ENCODE measurements at places on chromosomes 2 and 18.

GRCh38 chr2:26462511-26463243, 15.2 kb downstream of the OTOF start:
- H3K27me3 ChIP-seq: no peaks in the 10 kb centered on the region
- no peak overlapping the region for H3K27ac ChIP-seq

DNA sequence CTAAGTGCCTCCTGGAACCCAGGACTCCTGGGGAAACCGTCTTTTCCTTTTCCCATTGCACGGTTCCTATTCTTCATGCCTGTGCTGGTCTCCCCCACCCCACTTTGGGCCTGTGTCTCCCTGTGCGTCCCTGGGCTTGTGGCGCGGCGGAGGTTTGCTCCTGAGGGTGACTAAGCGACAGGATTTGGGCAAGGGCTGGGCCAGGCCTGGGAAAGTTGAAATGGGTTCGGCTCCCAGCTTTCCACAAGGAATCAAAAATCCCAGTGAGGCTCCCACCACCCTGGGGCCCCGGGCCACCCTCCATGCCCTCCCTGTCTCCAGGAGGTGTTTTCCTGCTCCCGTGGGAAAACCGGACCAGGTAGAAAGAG, 197.6 kb downstream of the NDUFA10 start:
- H3K4me3 ChIP-seq: no peak overlapping the region
- H3K27me3 ChIP-seq: peaks cover 8% of the 10 kb centered on the region
- no peak overlapping the region for H3K27ac ChIP-seq
- no peaks in the 10 kb centered on the region for H3K36me3 ChIP-seq
- H3K4me1 ChIP-seq: no peaks in the 10 kb centered on the region

GRCh38 chr2:181552808-181553207, 95.6 kb downstream of the ITGA4 start:
- H3K27me3 ChIP-seq: no peaks in the 10 kb centered on the region
- peaks cover 45% of the 10 kb centered on the region for H3K4me1 ChIP-seq
- H3K36me3 ChIP-seq: no peaks in the 10 kb centered on the region
- peak; percentile 95 for DNase-seq
- no peak overlapping the region for H3K4me3 ChIP-seq

DNA sequence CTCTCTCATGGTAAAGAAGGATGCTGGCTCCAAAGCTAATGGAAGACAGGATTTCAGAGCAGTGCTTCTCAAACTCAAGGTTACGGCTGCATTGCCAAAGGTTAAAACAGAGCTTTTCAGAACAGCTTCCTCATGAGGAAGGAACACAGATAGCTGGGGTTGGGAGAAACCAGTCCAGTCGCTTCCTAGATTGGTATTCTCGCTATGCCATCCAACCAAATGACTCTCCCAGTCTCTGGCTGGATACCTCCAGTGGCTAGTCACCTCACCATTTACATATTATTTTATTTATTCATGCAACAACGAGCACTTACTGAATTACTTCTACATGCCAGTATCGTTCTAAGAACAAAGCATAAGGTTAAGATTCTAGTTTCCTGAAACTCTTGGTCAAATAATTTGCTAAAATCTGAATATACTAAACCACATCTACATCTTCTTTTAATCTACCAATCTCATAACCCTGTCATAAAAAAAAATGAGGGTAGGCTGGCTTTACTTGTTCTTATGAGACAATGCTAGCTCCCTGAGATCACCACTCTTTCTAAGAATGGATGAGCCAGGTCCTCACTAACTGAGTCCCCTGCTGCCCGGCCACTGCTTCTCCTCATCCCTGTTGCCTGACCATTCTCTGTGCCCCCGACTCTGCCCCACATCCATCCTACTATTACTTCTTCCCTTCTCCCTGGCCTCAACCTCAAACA, 20.4 kb downstream of the KDSR start:
- no peaks in the 10 kb centered on the region for H3K27me3 ChIP-seq
- H3K4me3 ChIP-seq: no peak overlapping the region
- no peak for DNase-seq

DNA sequence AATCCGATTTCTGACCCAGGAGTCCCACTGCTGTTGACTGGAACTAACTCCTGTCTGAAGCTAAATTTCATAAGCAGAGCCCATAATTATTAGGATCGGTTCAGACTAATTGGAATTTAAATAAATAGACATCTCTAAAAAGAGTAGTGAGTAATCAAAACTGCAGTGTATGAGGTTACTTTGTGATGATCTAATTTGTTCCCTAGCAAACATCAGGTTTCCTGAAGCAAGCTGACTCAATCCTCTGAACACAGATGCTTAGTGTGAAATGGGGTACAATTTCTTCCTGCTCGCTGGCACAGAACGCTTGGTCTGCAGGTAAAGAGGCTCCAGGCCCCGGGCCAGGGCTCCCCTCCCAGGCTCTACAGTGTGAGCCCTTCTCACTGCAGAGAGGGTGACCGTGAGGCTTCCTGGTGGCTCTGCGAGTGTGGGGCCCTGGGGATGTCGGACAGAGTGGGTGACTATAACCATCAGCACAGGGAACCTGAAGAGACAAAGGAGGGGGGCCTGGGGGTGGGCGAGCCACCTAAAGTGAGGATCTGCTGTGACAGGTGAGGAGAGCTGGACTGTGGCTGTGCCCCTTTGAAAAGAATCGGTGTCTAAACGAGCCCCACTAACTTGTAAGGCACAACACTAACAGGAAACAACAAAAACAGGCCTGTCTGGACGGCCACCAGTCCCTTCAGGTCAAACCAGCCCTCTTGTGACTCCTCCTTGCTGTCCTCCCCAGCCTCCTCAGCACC, 20.2 kb downstream of the CHST10 start:
- DNase-seq: peak; percentile 9
- H3K4me1 ChIP-seq: 0 out of 2 replicates have a peak, but pooled peaks cover 3% of the 10 kb centered on the region
- no peaks in the 10 kb centered on the region for H3K27me3 ChIP-seq
- H3K27ac ChIP-seq: no peak overlapping the region

GRCh38 chr2:28895189-28895893, 874 bp downstream of the WDR43 start:
- peak overlapping the region; percentile 92 for H3K4me3 ChIP-seq
- H3K36me3 ChIP-seq: peaks cover 17% of the 10 kb centered on the region
- DNase-seq: peak; percentile 69
- peaks cover 24% of the 10 kb centered on the region for H3K4me1 ChIP-seq
- no peaks in the 10 kb centered on the region for H3K27me3 ChIP-seq

GRCh38 chr2:200408428-200409316, 101.2 kb downstream of the KCTD18 start:
- H3K4me1 ChIP-seq: peaks cover 66% of the 10 kb centered on the region
- peak overlapping the region; percentile 99 for H3K27ac ChIP-seq
- no peaks in the 10 kb centered on the region for H3K27me3 ChIP-seq

DNA sequence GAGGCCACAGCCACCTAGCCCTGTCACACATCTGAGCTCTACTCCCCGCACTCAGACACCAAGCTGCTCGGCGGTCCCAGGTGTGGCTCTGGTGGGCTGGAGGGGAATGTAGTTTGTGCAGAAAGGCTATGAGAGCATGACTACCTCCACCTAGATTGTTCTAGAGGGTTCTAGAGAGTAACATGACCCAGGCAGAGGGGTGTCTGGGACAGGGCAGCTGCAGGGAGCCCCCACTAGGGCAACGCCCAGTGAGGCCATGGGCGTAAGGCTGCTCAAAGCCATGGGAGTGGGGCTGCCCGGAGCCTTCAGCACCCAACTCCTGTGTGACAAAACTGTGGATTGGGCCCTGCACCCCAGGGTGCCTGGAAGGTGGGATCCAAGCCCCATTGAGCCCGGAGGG, 511.4 kb upstream of the MYT1L start:
- H3K4me3 ChIP-seq: no peak overlapping the region
- H3K27ac ChIP-seq: no peak overlapping the region
- no peak for DNase-seq

GRCh38 chr2:36394804-36395203, 39.2 kb downstream of the CRIM1 start:
- no peak for DNase-seq
- peaks cover 49% of the 10 kb centered on the region for H3K4me1 ChIP-seq
- peak overlapping the region; percentile 96 for H3K27ac ChIP-seq
- no peak overlapping the region for H3K4me3 ChIP-seq

- no peak overlapping the region for H3K4me3 ChIP-seq
- no peaks in the 10 kb centered on the region for H3K36me3 ChIP-seq
- DNase-seq: no peak
- no peaks in the 10 kb centered on the region for H3K27me3 ChIP-seq
- H3K27ac ChIP-seq: peak overlapping the region; percentile 74
- H3K4me1 ChIP-seq: peaks cover 31% of the 10 kb centered on the region
Measured at GRCh38 chr18:58118536-58118935, 74.5 kb downstream of the NEDD4L start.

GRCh38 chr2:190583507-190584337, 49.2 kb upstream of the NEMP2 start:
- H3K36me3 ChIP-seq: no peaks in the 10 kb centered on the region
- H3K27ac ChIP-seq: peak overlapping the region; percentile 0
- H3K4me1 ChIP-seq: peaks cover 39% of the 10 kb centered on the region

DNA sequence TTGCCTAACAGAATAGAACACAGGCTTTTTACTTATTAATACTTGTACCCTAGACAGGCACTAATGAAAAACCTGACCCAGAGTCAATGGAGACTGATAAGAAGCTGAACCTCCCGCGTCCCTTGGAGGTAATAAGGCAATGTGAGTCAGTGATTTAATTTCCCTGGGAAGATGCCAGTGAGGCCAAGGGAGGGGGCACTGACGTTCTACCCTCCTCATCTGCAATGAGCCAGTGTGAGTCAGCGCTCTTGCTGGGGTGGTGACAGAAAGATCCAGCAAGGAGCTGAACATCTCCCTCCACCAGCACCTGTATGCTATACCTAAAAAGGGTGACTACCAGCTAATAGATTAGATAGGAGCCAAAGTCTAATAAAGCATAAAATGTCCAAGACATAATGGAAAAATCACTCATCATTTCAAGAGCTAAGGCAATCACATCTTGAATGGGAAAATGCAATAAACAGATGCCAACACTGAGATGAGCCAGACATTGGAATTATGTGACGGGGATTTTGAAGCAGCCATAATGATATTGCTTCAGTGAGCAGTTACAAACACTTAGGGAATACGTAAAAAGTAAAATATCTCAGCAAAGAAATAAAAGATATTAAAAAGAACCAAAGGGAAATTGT, 116.9 kb downstream of the TPGS2 start:
- H3K36me3 ChIP-seq: no peaks in the 10 kb centered on the region
- no peak overlapping the region for H3K27ac ChIP-seq
- peaks cover 12% of the 10 kb centered on the region for H3K4me1 ChIP-seq
- no peak overlapping the region for H3K4me3 ChIP-seq

DNA sequence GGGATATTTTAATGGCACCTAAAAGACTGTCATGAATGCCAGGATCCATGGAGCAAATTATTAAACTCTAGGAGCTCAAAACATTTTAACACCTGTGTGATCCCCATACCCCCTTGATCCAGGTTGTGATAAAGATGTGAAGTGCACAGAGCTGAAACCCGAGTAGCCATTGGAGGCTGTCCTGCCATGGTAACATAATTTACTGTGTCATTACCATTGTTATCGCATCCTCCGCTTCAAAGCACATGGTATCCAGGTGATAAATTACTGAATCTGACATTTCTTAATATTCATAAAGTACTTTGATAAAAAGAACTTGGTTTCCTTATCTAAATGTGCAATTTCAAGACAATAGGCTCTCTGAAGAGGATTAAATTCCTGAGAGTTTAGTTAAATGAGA, 109.3 kb downstream of the CHST9 start:
- H3K27ac ChIP-seq: no peak overlapping the region
- peaks cover 11% of the 10 kb centered on the region for H3K27me3 ChIP-seq
- H3K4me3 ChIP-seq: no peak overlapping the region
- no peaks in the 10 kb centered on the region for H3K36me3 ChIP-seq
- no peak for DNase-seq
- no peaks in the 10 kb centered on the region for H3K4me1 ChIP-seq

DNA sequence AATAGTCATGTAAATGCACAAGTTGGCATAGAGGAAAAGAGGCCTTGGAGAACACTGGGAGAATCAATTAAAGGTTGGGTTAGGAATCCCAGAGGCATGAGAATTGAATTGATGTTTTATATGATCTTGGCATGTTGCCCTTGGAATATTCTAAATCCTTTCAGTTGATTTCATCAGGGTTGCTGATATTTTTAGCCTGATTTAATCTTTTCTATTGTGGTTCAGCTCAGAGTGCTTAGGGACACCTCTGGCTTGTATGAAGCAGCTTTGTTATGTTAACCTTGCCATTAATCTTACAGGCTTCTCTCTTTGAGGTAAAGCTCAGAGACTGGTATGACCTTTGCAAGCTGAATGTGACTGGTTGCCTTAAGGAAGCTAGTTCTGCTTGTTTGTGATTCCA, 64.4 kb upstream of the LYPD6B start:
- H3K27me3 ChIP-seq: no peaks in the 10 kb centered on the region
- no peak for DNase-seq
- no peaks in the 10 kb centered on the region for H3K36me3 ChIP-seq
- H3K27ac ChIP-seq: no peak overlapping the region

DNA sequence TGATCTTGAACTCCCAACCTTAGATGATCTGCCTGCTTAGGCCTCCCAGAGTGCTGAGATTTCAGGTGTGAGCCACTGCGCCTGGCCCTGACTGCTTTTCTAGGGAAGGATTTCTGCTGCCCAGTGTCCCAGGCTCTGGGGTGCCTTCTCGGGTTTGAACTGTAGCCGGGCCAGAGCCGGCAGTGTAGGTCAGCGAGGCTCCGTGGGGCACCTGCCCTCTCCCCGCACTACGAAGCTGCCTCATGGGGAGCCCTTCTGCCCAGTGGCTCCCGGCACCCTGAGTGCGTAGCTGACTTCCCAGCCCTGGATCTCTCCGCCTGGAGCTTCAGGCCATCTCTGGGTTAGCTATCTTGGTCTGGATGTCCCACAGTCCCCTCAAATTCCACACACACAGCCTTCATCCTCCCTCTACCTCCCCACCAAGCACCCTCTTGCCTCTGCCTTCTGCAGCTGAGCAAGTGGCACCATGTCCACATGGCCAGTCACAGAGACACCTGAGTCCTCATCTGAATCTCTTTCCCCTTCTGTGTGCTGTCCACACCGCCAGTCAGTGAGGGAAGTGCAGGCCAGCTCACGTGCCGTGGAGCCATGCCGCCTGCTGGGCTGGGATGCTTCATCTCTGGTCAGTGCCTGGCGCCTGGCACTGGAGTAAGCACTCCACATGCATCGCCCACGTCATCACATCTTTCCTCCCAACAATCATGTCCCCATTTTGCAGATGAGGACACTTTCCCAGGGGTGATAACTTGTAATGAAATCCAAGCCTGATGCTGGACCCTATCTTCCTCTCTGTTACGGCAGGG, 69.2 kb downstream of the EDAR start:
- DNase-seq: no peak
- H3K36me3 ChIP-seq: no peaks in the 10 kb centered on the region
- H3K4me1 ChIP-seq: peaks cover 31% of the 10 kb centered on the region
- H3K4me3 ChIP-seq: no peak overlapping the region
- no peak overlapping the region for H3K27ac ChIP-seq

GRCh38 chr2:68126561-68126960, 31.1 kb upstream of the PNO1 start:
- no peak overlapping the region for H3K4me3 ChIP-seq
- no peak overlapping the region for H3K27ac ChIP-seq
- H3K27me3 ChIP-seq: no peaks in the 10 kb centered on the region
- H3K4me1 ChIP-seq: peaks cover 4% of the 10 kb centered on the region

- H3K27me3 ChIP-seq: no peaks in the 10 kb centered on the region
- H3K27ac ChIP-seq: no peak overlapping the region
- no peak overlapping the region for H3K4me3 ChIP-seq
- H3K4me1 ChIP-seq: no peaks in the 10 kb centered on the region
- no peaks in the 10 kb centered on the region for H3K36me3 ChIP-seq
Measured at GRCh38 chr2:198973181-198973580, 484.6 kb downstream of the SATB2 start.
